NCI-H1436 (cell line): ENCODE measurements at places on chromosomes 11 and 22.

DNA sequence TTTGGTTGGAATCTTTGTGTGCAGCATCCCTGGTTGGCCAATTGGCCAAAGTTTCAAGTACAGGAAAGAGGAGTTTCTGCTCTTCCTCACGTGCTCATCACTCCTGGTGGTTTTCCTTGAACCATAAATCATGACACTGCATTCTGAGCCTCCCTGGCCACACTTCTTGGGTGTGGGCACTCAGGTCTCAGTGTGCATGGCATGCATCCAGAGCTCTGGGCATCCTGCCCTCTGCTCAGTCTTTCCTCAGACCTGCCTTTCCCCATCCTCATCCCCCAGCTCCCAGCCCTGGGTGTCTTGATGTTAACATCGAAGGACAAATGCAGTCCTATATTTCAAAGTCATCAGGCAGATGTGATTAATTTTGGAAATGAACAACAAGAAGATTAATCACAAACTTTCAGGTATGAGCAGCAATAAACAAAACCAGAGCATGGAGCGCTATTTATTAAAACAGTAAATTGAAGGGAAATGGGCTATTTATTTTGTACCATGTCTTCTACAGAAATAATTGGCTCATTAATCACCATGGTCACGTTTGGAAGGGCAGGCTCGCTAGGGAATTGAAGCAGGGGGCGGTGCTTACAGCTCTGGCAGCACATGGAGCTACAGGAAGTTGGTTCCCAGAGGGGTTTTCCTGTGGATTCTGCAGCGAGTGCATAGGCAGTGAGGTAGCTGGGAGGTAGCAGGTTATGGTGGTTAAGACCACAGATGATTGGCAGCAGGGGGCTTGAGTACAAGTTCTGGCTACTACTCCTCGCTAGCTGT lies 89.6 kb downstream of the CSNK2A3 start:
- peak; percentile 78 for DNase-seq

DNA sequence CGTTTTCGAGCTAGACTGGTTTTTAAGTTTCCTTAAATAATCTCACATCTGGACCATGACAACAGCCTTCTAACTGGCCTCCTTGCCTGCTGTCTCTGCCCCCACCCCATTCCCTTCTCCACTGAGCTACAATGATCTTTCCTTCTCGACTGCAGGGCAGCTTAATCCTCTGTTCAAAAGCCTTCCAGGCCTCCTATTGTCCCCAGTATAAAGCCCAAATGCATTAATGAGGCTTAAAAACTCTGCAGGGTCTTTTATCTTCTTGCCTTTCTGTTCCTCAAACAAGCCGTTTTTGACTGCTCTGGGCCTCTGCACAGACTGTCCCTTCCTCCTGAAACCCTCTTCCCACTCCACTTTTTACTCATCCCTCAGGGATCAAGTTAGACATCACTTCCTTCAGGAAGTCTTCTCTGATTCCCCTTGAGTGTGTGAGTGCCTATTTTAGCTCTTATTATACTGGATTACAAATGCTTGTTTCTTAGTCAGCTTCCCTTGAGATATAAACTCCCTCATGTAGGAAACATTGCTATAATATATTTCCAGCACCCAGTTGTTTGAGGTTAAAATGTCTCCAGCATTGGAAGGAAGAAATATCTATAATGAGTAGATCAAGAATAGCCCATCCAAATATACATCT lies 23.6 kb upstream of the PAMR1 start:
- DNase-seq = no peak

DNA sequence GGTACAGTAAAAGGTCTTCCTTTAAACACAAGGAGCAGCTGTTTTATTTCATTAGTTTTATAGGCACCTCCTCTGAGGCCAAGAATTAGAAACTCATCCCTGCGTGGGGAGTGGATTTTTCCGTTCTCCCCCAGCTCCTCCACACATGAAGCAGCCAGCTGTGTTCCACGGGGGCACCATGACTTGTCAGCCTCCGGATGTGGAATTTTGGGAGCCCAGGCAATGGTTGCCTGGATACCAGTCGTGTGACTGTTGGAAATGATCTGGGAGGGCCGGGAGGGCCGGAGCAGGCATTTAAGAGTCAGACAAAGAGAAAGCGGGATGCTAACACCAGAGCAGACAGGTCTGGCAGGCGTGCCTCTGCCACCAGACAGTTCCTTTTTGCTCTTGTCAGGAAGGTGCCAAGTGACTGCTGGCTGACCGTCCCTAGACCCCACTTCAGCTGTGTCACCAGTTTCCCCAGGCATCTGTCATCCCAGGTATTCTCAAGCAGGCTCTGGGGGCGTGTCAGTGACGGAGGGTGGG lies 15.9 kb upstream of the CDC42EP2 start:
- no peak for DNase-seq

- DNase-seq = peak; percentile 32
Measured at GRCh38 chr11:78420796-78421209, 3.2 kb upstream of the GAB2 start.

GRCh38 chr22:37443977-37444376 lies 16.7 kb upstream of the ELFN2 start:
- DNase-seq = no peak

DNA sequence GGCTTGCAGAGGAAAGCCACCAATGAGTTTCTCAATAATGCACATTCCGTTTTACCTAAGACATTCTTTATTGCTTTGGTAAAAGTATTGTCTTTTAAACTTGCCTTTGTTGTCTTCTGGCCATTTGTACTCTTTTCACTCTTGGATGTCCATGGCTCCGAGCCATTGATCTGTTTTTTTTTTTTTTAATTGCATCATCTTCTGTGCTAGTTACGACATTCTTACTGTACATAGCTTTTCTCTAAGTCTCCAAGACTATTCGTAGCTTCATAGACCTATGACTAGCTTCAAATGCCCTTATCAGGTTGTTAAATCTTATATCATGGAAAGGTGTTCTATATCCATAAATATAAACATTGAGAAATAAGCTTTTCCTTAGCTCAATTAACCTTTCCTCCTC lies 1522.6 kb downstream of the FAM181B start:
- DNase-seq = no peak

DNA sequence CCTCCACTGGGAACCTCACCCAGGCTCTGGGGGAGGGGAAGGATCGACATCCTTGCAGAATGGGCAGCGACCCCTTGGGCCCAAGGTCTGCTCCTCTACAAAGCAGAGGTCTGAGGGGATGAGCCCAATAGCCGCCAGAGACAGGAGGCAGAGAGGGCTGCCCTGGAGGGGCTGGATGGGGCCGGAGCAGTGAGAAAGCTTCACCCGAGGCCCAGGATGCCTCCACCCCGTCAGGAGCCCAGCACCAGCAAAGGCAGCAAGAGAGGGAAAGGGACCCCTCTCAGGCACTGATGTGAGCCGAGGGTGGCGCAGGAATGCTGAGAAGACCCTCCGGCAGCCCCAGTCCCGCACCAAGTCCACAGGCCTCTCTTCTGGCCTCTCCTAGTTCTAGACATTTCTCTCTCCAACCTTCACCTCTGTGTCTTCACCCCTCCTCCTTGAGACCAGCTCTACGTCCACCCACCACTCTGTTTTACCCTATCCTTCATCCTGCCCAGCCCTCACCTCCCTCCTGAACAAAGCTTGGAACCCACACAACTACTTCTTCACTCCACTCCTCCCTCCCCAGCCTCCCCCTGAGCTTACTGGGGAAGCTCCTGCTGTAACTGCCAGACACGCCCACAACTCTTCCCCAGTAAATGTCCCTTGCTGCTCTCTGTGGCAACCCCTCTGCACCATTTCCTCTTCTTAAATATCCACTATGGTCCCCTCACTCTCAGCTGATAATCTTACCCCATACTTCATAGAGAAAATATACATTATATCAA lies 131.9 kb downstream of the MPPED1 start:
- DNase-seq = no peak

DNA sequence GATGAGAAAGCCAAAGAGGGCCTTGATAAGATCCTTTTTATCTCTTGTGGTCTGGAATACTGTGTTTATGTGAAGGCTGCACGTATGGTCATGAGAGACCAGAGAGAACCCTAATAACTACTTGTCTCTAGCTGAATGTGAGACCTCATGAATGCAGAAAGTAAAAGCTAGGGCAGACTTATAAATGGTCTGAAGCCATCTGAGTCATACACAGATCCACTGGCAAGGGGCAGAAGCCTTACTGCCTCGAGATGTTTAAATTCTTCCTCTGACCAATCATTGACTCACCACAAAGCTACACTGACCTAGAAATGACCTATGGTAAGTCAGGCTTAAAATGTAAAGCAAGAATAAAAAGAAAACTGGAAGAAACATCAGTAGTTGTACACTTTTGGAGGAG lies 22.7 kb upstream of the OR4B1 start:
- no peak for DNase-seq

DNA sequence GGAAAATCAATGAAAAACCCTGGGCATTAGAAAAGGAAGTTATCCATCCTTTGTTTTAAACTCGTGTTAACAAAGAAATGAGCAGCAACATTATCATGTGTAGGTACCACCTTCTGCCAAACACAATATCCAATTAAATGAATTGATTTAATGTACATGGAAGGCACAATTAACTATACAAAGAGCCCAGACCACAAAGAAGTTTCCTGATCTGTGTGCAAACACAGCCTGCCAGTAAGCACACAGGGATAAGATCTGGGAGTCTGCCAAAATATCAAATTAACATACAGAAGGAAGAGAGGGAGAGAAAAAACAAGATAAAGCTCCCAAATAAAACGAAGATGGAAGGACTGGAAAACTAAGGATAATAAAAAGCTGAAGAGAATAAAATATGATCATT lies 54.1 kb upstream of the SLC25A1 start:
- DNase-seq = peak; percentile 71

DNA sequence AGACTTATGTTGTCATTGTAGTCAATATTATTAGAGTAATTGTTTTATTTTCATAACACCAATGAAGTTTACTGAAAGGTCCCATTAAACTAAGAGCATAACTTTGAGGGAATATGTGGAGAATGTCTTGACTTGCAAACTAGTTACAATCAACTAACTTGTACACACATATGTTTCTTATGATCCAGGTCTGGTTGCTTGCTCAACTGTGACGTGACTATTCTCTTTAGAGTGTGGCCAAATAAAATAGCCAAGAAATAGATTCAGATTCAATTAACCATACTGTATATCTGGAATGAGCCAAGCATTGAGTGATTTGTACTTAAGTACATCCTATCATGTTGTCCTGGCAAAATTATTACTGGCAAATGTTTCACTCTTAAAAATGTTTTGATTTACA lies 101.7 kb downstream of the METTL15 start:
- no peak for DNase-seq

- no peak for DNase-seq
Measured at GRCh38 chr22:23203452-23204124, 23.3 kb downstream of the BCR start.

DNA sequence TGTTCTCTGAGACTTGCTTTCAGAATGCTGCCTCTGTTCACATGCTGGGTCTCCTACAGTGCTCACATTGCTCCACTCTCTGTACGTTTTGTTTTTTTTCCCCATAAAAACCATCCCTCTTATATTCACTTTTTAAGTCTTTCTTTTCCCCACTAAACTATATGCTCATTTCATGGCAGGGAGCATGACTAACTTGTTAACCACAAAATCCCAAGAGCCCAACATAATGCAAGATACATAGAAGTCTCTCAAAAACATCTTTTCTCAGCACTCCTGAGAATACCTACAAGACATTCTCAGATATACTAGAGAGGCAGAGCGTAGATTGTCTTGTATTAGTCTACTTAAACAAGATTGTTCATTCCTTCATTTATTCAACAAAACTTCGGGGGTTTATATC lies 73.3 kb downstream of the FAM76B start:
- no peak for DNase-seq

- DNase-seq = peak; percentile 1
Measured at GRCh38 chr11:6737872-6738466, 33.8 kb downstream of the OR2AG2 start.

- DNase-seq = no peak
Measured at GRCh38 chr11:110475671-110476070, 45.9 kb downstream of the FDX1 start.

GRCh38 chr11:78074756-78075155 lies 4.9 kb downstream of the NDUFC2 start:
- no peak for DNase-seq

- no peak for DNase-seq
Measured at GRCh38 chr11:68353118-68353517, 40.7 kb downstream of the LRP5 start.

- no peak for DNase-seq
Measured at GRCh38 chr11:127385071-127385470, 384.5 kb upstream of the KIRREL3 start.

GRCh38 chr22:31635638-31636306 lies 26.2 kb downstream of the PISD start:
- no peak for DNase-seq
